ENCODE measurements at places on chromosomes 2 and 18.

GRCh38 chr18:31424383-31424988 is 23.1 kb upstream of the DSG3 start:
- DNase-seq: no peak

GRCh38 chr2:186962085-186962747 is 113.2 kb upstream of the ZSWIM2 start:
- no peak for DNase-seq

DNA sequence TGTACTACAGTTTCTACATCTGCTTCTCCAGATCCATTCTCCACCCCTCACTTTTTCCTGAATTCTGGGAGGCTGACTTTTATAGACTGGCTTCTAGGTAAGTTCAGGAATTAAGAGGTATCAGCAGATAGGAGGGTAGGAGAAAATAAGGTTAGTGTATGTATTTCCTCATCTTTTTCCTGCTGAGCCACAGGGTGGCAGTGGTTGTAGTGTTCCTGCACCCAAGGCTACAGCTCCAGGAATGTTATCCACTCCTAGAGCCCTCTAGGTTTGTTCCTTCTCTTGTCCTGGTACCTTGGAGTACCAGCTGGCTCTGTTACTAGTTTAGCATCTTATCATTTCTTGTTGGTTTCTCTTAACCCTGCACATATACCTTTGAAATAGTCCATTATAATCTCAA is 40.7 kb upstream of the C2orf66 start:
- no peak for DNase-seq

- DNase-seq: no peak
Observed at GRCh38 chr18:61079714-61080113, 253.5 kb upstream of the CDH20 start.

GRCh38 chr2:71933467-71934319 is 214.0 kb downstream of the CYP26B1 start:
- no peak for DNase-seq

- no peak for DNase-seq
Observed at GRCh38 chr2:104078431-104079157, 775.3 kb upstream of the POU3F3 start.

DNA sequence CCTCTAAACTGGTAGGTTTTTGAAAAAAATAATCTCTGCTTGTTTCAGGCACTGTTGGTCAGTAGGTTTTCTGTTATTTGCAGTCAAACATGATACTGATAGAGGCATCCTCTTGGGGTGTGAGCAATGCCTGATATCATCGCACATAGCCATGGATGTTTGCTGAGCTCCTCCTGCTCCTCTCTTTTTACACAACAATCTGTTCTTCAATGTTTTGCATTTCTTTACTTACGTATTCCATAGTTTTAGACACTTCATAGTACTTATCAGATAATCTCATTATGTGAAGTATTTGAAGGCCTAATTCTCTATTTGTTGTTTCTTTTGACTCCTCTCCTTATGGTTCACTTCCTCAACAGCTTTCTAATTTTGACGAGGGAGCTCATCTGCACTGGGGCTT is 23.0 kb upstream of the HS6ST1 start:
- DNase-seq: no peak

GRCh38 chr2:68717305-68717661 is 17.3 kb upstream of the ARHGAP25 start:
- no peak for DNase-seq

GRCh38 chr2:168494190-168494711 is 38.2 kb downstream of the CERS6 start:
- DNase-seq: no peak

DNA sequence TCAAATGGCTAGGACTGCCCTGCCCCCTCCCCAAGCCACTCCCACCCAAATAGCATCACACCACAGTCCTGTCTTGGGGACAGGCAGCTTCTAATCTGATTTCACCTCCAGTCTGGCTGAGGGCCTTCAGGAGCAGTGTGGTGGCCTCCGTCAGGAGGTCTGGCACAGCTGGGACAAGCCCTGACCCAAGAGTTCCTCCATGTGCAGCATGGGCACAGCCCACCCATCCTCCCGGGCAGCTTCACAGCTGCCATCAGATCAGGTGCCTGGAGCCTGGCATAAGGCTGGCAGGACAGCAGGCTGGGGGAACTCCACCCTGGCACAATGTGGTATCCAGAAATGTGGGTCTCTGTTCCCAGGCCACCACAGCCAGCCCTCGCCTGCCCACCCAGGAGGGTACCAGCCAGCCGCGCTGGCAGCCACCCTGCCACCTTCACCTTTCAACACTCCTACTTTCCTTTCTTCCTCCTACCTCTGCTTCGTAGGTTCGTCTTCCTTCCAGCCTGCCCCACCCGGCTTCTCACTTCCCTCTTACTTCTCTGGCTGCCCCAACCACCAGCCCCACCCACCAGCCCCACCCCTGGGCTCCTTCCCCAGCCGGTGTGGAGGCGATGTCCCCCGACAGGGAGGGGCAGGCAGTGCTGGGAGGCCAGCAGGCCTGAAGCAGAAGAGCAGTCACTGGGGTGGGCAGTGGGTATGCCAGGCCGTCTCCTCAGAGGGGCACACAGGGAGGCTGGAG is at the start of gene CAPG:
Gene CAPG, minus strand, starts transcription at position 522 of the 739 bp plus-strand sequence. CDS start 8,221 bp downstream, outside the sequence.
- DNase-seq: no peak

GRCh38 chr18:53943326-53943860 is 281.1 kb downstream of the MBD2 start:
- no peak for DNase-seq

- no peak for DNase-seq
Observed at GRCh38 chr2:177666408-177666807, 273.8 kb downstream of the AGPS start.

- no peak for DNase-seq
Observed at GRCh38 chr18:21361307-21361880, 119.4 kb downstream of the GREB1L start.

- DNase-seq: no peak
Observed at GRCh38 chr2:122651236-122651635, 895.8 kb downstream of the TSN start.

DNA sequence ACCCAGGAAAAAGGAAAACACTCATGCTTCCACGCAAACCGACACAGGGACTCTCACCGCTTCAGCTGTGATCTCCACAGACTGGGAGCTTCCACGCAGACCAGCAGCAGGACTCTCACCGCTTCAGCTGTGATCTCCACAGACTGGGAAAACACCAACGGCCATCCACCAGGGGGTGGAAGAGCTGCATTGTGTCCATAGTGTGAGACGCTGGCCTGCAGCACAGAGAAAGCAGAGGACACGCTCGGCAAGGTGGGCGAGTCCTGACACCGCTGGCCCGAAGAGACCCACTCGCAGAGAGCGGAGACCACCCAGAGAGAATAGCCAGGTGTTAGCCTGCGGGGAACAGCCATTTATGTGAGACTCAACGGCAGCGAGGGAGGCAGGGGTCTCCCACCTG is 42.5 kb upstream of the NFATC1 start:
- DNase-seq: no peak

DNA sequence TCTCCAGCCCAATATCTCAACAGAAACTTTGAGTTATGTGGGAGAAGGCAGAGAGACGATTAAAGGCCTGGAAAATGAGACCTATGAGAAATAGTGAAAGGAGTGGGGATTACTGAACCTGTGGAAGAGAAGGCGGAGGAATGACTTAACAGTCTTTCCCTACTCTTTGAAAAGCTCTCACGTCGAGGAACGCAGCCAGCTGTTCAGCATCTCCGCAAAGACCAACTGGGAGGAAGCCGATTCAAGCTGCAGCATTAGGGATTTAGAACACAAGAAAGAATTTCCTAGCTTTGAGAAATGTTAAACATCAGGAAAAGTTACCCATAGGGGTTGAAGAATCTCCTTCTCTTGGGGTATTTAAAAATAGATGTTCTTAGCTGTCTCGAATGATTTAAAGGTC is 233.2 kb upstream of the PARD3B start:
- no peak for DNase-seq

DNA sequence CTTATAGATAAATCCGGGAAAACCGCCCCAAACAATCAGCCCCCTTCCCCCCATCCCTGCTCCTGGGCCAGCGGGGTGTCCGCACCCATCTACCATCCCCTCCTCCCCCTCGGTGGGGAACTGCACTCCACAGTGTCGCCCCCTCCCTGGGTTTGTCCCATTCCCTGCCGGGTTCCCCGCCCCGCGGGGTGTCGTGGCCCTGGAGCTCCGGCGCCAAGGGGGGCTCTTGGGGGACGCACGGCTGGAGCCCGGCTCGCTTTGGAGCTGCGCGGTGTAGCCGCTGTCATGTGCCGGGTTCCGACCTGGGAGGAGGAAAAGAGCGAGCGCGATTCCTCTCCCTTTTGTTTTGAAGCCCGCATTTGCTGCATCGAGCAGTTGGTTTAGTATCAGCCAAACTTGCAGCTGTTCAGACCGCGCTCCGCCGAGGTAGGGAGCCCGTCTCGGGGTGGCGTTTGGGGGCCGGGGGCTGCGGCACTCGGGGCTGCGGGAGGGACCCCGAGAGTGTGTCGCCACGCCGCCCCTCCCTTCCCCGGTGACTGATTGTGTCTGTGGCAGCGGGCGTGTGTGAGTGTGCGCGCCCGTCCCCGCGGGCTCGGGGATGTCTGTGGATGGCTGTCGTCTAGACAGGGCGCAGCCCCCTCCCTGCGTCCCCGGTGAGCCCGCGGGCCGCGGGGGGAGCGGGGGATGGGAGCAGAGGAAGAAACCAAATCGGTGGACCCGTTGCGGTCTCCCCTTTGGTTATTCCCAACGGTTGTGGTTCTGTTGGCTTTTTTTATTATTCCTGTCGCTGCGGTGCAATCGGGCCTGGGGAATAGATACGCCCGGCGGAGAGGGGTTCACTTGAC is 797 bp downstream of the CTIF start:
- no peak for DNase-seq

DNA sequence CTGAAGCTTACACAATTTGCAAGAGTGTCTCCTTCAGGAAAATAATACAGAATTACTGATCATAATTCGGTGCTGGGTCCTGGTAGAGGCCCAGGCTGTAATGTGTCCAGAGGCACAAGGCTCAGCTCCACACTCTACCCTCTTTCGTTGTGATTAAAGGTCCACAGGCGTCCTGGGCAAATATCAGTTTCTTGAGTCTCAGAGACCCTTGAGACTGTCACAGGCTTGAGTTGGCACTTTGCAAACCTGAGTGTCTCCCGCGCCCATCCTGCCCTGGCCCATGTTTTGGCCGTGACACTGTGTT is 46.9 kb upstream of the SMAD7 start:
- DNase-seq: no peak

- DNase-seq: no peak
Observed at GRCh38 chr18:13624563-13625237, 101.7 kb downstream of the FAM210A start.

GRCh38 chr2:235389626-235390025 is 104.2 kb upstream of the AGAP1 start:
- DNase-seq: no peak

GRCh38 chr2:82301506-82301905 is 1997.0 kb upstream of the LRRTM1 start:
- no peak for DNase-seq

- DNase-seq: no peak
Observed at GRCh38 chr2:43524177-43524965, 71.5 kb downstream of the THADA start.

GRCh38 chr2:145617906-145618305 is 1098.0 kb upstream of the ZEB2 start:
- DNase-seq: no peak

DNA sequence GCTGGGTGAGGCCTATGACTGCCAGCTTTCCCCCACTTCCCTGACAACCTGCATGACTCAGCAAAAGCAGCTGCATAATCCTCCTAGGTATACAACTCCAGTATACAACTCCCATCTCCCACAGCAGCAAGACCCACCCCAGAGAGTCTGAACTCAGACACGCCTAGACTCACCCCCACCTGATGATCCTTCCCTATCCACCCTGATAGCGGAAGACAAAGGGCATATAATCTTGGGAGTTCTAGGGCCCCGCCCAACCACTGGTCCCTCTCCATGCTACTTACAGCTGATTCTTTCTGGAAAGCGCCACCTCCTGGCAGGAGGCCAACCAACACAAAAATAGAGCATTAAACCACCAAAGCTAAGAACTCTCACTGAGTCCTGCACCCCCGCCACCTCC is 296.5 kb downstream of the DCC start:
- no peak for DNase-seq

GRCh38 chr18:23200756-23201155 is 65.5 kb downstream of the CABLES1 start:
- no peak for DNase-seq

GRCh38 chr2:174764280-174765255 is at the start of gene CHRNA1:
Gene CHRNA1 (minus strand): TSS chr2:174764472. CDS start chr2:174764394, 78 bp downstream.
- DNase-seq: no peak

DNA sequence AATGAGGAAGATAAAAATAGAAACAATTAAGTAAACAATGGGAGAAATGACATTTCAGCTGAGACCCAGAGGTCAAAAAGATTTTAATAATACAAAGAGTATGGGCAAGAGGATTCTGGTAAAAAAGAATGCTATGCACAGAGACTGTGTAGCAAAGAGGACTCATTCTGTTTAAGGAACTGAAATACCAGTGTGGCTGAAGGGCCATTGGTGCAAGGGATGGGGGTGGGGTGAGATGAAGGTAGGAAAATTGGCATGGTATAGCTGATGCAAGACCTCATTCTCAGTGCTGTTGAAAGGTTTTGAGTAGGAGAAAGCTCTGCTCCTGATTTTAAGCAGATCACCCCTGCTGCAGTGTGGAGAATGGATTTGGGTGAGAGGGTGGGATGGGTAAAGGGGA is 10.8 kb downstream of the GALNT1 start:
- no peak for DNase-seq

GRCh38 chr2:54404270-54404669 is 51.9 kb upstream of the SPTBN1 start:
- no peak for DNase-seq

- no peak for DNase-seq
Observed at GRCh38 chr2:230872968-230873660, 8.4 kb downstream of the ITM2C start.

- no peak for DNase-seq
Observed at GRCh38 chr2:120739438-120740090, 3.9 kb downstream of the GLI2 start.

GRCh38 chr2:215974700-215975429 is 38.5 kb downstream of the MREG start:
- DNase-seq: no peak

DNA sequence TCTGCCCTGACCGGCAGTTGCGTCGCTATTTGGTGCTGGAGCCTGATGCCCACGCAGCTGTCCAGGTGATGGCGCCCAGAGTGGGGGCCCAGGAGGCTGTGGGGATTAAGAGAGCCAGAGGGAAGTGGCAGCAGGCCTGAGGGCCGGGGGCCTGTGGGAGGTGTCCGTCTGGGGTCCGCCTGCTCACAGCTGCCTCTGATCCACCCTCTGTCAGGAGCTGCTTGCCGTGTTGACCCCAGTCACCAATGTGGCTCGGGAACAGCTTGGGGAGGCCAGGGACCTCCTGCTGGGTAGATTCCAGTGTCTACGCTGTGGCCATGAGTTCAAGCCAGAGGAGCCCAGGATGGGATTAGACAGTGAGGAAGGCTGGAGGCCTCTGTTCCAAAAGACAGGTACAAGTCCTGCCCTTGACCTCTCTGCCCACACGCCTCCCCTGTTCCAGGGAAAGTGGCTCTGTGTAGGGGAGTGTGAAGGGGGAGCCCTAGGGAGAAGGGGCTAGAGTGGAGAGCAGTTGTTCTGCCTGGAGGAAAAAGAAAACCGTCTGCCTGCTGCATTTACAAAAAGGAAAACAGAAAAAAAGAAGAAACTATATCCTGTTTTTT is 11.6 kb downstream of the STK11IP start:
- no peak for DNase-seq

All from T-helper 2 cell (primary cell).